Vagina (tissue), 2 donors: ENCODE measurements at places on chromosomes 5 and 9.

GRCh38 chr5:149205625-149206523 lies 64.6 kb downstream of the ABLIM3 start:
- DNase-seq, result peak; percentile 89

GRCh38 chr9:81976351-81976750 lies 12.2 kb upstream of the SPATA31D1 start:
- peak; percentile 25 for DNase-seq

DNA sequence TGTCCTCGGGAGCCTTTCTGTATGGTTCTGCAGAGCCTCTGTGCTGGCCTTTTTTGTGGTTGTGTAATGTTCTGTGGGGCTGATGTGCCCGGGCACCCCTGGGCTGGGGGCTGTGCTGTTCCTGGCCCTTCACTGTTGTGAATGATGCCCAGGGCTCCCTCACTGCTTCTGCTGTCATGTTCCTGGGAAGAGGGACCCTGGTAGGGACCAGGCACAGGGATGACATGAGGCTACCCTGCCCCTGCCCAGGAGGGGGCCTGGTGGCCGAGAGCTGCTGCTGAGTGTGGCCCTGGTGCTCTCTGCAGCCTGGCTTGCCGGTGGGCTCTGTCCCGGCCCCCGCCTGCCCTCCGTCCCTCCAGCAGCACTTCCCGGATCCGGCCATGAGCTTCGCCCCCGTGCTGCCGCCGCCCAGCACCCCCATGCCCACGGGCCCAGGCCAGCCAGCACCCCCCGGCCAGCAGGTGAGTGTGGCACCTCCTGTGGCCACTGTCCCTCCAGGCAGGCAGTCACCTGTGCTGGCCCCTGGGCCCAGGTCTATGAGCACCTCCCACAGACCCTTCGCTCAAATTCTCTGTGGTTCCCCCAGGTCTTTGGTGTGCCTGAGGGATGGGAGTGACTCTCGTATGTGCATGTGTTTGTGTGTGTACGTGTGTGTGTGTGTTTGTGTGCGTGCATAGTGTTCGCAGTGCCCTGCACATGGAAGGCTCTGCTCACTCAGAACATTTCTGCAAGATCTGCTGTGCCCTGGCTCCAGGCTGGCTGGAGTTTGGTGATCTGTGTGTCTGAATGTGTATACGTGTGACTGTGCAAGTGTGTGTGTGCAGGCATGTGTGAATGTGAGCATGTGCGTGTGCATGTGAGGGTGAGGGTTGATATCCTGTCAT lies 72.3 kb downstream of the WNK2 start:
- no peak for DNase-seq

- DNase-seq, result no peak
Measured at GRCh38 chr5:40112875-40113274, 566.8 kb upstream of the PTGER4 start.

- no peak for DNase-seq
Measured at GRCh38 chr9:114962809-114963208, 32.4 kb upstream of the TNFSF8 start.

- DNase-seq, result no peak
Measured at GRCh38 chr9:34413231-34413852, 36.6 kb upstream of the MYORG start.

GRCh38 chr9:136363949-136364748 lies 605 bp upstream of the DNLZ start:
- no peak for DNase-seq

DNA sequence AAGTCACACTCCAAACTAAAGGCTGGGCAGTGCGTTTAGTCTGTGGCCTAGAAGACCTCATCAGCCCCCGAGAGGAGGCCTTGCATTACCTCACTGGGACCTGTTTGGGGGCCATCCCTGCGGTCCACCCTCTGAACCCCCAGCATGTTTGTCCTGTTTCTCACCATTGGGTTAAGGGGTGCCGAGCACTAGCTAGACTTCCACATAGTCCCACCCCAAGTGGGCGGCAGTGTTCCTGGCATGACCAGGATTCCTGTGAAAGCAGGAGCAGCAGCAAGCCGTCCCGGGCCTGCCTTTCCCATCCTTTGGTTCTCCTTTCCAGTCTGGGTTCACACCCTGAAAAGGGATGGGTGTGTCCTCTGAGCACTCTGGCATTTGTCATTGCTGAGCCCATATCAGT lies 26.6 kb upstream of the SAP30L start:
- DNase-seq, result peak; percentile 75

DNA sequence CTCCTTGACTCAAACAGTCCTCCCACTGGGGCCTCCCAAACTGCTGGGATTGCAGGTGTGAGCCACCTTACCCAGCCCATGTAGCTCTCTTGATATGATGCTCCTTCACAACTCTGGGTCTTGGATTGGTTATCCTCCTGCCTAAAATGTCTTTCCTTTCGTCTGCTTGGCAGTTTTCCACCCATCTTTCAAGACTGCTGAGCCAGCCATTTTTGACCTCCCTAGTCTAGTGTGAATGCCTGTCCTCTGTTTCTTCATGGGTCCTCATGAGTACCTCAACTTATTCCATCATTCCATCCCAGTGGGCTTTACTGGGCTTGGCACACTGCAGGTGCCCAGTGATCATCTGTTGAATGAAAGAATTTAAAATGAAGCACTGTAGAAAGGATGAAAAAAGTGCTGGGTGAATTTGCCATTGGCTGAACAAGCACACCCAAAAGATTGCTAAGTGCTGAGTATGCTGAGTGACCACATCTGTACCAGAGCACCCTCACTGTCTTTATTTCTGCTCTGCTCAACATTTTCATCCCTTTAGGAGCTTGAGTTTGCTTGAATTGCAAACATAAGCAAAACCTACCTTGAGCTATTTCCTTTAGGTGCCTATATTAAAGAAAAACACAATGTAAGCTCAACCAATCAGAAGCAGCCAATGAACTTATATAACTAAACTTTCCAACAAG lies 84.8 kb upstream of the FAM169A start:
- no peak for DNase-seq

DNA sequence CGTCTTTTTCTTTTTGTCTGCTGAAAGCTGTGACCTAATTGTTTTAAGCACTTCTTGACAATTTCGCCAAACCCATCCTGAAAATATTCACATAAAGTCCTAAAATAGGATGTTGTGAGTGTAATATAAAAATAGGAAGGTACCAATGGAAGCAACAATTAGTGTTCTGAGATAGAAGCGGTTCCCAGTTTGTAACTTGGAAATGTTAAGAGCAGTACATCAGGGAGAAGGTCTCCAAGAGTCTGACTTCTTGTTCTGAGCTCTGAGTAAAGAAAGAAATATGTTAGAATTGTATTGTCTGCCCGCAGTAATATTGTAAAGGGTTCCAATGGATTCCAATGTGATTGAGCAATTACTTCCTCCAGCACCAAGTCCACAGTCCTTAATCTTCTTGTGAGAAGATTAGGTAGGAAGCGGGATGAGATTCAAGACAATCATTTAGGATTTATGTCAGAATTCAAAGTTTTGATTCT lies 3.9 kb downstream of the VCAN start:
- DNase-seq, result no peak

- DNase-seq, result no peak
Measured at GRCh38 chr9:33178972-33179697, 12.0 kb upstream of the B4GALT1 start.

DNA sequence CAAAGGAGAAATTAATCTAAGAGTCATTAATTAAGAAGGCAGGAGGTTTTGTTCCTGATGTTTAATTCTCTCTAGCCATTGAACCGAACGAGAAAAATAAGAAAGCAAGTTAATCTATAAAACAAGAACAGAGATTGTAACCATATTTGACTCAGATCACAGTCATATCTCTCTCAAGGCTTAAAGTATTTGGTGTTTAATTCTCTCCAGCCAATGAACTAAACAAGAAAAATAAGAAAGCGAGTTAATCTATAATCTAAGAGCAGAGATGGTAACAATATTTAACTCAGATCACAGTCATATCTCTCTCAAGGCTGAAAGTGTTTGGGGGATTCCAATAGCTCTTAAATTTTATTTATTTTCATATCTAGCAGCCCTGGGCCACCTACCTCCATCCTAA lies 74.4 kb upstream of the SHISAL2B start:
- DNase-seq, result no peak

GRCh38 chr9:4095484-4095883 lies 204.4 kb downstream of the GLIS3 start:
- DNase-seq, result no peak

GRCh38 chr9:70600506-70600905 lies 186.0 kb upstream of the KLF9 start:
- DNase-seq, result no peak

DNA sequence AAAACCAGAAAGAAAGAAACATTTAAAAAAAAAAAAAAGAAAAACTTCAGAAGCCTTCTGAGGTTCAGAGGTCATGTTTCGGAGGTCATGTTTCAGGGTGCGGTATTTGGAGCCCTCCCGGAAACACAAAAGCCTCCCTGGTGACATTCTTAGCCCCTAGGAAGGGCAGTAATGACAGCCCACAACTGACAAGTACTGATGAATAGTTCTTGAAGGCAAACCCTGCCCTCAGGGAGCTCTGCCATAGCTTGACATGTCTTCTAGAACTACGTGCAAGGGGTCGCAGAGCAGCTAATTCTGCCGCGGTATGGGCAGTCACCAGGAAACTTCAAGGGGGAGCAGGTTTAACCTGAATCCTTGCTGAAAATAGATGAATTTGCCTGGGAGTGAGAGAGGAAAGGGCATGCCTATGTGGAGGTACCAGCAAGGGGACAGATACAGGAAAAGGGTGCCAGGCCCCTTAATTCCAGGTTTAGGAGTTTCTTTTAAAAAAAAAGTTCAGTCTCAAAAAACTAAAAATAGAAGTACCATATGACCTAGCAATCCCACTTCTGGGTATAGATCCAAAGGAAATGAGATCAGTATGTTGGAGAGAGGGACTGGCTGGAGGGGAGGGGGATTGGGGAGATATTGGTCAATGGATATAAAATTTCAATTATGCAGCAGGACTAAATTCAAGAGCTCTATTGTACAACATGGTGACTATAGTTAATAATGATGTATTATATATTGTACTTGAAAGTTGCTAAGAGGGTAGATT lies 98.4 kb downstream of the C9orf152 start:
- no peak for DNase-seq

DNA sequence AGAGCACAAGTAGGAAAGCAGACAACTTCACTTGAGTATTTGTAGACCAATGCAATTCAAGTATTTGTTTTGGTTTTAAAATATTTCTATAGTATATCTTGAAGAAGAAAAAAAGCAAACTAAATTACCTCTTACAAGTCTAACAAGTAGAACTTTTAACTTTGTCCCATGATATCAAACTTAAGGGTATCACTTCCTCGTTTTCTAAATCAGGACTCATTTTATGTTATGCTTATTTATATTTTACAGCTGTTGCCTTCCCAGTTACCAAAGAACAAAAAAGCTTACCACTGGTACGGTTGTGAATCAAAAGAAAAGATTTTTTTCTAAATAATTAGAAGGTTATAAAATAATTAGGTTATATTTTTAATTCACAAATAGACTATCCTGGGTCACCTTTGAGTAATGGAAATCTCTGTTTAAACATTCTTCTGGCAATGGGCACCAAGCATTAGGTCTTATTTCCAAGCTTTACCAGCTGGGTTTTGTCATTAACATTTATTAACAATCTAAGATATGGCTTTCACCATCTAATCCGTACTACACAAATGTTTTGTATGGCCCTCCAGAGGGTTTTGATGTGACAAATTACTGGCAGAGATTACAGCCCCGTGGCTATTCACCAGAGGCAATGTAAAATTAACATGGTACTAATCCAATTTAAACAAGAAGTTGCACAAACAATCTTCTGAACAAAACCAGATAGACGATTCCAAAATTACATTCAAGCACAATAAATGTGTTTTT lies 63.6 kb downstream of the CEP120 start:
- DNase-seq, result no peak

DNA sequence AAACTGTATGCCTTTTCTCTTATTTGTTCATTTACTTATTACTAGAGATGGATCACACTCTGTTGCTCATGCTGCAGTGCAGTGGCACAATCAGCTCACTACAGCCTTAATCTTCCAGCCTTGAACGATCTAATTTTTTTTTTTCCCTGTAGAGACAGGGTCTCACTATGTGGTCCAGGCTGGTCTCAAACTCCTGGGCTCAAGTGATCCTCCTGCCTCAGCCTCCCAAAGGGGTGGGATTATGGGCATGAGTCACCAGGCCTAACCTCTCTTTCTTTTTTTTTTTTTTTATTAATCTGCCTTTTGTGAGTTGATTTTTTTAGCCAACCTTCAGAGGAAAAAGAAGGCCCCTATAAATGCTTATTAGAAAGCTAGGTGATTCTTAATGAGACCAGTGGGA lies 303.0 kb downstream of the FBXL17 start:
- DNase-seq, result no peak

GRCh38 chr5:91436241-91436640 lies 53.1 kb upstream of the ARRDC3 start:
- no peak for DNase-seq

DNA sequence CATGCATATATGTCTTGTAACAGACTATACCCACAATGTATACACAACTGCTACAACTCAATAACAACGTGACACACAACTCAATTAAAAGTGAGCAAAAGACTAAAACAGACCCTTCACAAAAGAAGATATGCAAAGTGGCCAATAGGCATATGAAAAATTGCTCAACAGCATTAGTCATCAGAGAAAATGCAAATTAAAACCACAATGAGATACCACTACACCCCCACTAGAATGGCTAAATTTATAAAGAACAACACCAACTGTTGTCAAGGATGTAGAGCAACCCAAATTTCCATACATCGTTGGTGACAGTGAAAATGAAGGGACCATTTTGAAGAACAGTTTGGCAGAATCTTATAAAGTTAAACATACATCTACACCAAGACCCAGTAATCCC lies 38.9 kb downstream of the GABRB2 start:
- DNase-seq, result no peak

DNA sequence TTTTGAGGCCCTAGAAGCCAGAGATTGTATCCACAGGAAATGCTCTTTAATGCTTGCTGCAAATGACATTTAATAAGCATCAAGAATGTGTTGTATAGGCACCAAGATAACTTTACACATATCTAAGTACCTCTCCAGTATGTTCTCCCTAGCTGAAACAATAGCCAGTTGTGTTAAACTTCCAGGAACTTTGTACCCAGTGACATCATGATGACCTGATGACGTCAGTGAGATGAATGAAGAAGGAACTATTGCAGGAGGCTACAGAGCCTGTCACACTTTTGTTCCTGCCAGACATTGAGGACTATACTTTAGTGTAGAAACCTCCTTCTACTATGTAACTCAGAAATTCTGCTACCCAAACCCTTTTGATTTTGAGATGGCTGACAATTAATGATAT lies 129.8 kb downstream of the CD180 start:
- DNase-seq, result no peak

DNA sequence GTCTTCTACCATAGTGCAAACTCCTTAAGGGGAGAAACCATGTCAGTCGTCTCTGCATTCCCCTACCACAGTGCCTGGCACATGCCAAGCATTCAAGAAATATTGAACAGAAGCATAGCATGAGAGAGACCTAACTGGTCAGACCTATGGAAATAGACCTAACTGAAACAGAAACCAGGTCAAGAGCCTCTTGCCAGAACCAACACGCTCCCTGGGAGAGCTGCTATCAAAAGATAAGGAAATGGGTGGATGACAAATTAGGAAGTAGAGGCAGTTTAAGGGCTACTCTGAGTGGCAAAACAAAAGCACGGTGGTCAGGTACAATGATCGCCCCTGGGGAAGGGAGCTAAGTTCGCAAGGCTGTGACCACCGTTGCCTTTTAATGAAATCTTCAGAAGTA lies 66.0 kb upstream of the SMIM15 start:
- DNase-seq, result no peak

GRCh38 chr5:85990998-85991397 lies 626.7 kb upstream of the COX7C start:
- DNase-seq, result no peak
